ENCODE measurements at places on chromosomes 1 and 21.

DNA sequence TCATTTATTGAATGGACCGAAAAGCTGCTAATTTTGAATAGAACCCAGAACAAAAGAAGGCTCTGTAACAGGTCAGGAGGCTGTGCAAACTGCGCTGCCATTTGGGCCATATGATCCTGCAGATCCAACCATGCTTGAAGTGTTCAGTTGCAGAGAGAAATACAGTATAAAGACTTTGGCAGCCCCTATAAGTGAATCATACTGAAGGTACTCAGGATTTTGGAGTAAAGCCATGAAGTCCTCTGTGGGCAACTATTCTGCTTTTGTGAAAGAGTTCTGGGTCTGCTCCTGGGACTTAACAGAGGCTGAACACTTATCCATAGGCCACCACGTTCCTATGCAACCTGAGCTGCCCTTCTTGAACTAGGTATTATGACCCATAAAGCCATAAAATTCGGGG is 1613.6 kb upstream of the PRMT6 start:
- no peak for DNase-seq

DNA sequence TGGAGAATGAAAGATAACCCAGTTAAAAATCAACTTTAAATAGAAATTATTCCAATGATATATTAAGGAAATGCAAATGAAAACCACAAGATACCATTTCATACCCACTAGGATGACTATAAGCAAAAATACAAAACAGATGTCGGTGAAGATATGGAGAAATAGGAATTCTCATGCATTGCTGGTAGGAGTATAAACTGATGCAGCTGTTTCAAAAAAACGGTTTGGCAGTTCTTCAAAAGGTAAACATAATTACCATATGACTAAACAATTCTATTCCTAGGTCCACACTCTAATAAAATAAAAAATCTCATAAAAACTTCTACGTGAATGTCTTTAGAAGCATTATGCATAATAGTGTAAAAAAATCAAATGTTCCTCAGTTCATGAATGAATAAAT is 763.3 kb upstream of the BRINP3 start:
- peak; percentile 9 for DNase-seq

DNA sequence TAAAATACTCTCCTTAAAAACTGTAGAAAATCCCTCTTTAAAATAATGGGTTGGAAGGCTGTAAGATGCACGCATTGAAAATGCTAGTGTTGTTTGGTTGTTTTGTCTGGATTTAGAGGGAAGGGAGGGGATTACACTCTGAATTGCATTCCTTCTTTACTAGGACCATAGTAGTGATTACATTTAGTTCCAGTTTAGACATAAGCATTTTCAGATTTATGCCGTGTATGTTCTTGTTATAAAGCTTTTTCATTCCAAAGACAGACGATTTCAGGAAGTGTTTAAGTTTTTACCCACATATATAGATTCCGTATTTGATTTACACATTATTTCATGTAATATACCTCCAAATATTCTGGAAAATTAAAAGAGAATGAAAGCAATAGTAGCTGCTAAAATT is 538.4 kb downstream of the PTPRC start:
- DNase-seq, result no peak

GRCh38 chr1:164363980-164364379 is 195.0 kb upstream of the PBX1 start:
- DNase-seq, result no peak

DNA sequence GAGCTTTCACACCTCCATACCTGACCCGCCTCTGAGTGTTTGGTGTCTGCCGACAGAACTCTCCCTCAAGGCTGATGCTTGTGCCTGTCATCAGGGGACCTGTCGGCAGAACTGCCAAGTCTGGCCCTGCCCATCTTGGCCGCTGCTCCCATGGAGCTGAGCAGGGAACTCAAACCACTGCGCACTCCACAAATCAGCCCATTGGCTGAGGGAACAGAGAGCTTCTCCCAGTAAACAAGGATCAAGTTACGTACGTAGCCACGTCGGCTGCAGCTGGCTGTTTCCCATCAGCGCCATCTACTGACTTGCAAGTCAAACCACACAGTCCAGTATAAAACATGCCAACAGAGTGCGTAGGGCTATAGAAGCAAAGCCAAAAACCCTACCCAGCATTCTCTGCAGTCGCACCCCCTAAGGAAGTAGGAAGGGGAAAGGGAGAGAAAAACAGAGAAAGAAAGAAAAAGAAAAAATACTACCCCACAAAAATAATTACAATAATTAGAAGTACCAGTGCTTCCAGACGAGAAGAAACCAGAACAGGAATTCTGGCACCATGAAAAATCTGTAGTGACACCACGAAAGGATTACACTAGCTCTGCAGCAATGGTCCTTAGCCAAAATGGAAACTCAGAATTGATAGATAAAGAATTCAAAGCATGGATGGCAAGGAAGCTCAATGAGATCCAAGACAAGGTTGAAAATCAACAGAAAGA is 13.1 kb downstream of the KRTAP13-1 start:
- DNase-seq, result peak; percentile 22

DNA sequence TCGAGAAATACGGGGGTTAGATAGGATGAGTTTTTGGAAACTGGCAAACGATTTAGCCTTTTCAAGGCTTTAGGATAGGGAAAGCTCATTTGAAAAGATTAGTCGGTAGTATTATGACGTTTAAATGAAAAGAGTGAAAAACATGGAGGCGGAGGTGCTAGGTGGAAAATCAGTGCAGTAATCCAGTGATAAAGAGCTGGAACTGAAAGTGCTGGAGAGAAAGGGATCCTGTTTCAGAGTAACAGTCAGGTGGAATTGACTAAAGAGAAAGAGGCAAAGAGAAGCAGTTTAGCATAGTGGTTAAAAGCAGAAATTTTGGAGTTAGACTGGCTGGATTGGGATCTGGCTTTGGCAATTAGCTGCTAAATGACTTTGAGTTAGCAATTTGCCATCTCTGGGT is 945 bp downstream of the WDR3 start:
- DNase-seq, result no peak

GRCh38 chr1:64675718-64676345 is 69.0 kb upstream of the RAVER2 start:
- peak; percentile 35 for DNase-seq

GRCh38 chr1:101388904-101389546 is 152.2 kb downstream of the S1PR1 start:
- peak; percentile 9 for DNase-seq

- peak; percentile 55 for DNase-seq
Observed at GRCh38 chr1:110155878-110156522, 5.7 kb downstream of the SLC6A17 start.
